ENCODE measurements at places on chromosomes 3 and 15.

DNA sequence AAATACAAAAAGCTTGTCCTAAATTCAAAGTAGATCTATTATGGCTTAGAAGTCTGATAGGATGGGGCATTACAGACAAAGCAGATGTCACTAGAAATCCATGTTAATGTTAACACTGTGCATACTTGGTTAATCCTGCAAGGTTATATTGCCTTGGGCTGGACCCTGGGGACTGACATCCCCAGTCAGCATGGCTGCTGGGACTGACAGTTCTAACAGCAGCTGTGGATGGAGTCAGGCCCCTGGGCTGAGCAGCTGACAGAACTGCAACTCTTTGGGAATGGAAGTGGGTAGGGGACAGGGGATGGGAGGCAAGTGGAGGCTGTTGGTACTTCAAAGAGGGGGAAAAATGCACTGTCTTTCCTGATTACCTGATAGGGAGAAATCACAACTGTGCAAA is 7.5 kb downstream of the P2RY1 start:
- DNase-seq: no peak

- DNase-seq: no peak
These were observed 751 bp upstream of the PLA2G4E start for GRCh38 chr15:42021593-42021992.

- DNase-seq: no peak
These were observed 216.0 kb downstream of the DIPK2A start for GRCh38 chr3:144187531-144188210.

DNA sequence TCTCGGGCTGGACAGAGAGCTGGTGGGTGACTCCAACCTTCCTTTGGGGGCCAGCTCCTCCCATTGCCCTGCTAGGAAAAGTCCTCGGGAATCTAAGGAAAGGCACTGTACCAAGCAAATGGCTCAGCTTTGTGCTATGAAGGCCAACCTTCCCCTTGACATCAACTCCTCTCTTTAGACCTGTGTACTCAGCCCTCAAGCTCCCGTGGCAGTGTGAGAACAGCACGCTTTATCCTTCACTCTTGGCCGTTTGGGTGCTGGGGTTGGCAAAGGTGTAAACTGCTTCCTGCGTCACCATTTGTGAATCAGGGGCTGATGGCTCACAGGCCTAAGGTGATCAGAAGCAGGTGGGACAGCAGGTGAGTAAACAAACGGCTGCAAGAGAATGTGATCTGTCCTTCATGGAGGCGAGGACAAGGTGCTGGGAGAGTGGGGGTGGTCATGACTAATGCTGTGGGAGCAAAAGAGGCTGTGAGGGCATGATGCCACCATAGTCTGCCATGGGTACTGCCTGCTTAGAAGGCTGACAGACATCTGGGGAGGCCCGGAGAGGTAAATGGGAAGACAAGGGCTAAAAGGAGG is 165.2 kb upstream of the TPM1 start:
- no peak for DNase-seq

DNA sequence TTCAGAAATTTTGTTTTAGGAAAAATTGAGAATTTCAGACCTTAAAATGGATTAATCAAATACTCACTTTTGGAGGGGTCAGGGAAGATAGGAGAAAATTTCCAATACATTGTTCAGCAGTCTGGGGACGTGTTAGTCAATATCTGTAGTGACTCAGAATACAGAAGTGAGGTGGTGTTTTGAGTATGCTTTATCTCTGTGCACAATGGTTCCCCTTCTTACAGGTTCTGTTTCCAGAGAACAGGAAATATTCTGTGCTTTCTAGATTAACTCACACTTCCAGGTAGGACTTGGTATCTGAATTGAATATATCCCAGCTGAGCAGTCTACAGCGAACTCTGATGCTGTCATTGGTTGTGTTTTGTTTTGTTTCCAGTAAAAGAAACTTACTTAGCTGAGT is 30.7 kb upstream of the CCDC54 start:
- no peak for DNase-seq

DNA sequence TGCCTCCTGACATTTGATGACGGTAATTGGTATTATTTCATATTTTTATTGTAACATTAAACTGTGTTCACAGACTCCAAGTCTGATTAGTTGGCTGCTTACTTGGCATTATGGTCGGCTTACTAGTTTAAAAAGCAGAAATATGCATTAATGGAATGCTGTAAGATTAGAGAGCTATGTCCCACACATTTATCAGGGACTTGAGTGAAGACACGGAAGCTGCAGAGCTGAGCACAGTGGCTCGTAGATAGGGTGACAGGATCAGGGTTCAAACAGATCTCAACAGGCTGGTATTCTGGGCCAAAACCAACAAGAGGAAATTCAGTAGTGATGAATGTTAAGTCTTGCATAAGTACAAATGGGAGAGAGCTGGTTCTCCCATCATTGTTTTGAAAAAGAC is 113.8 kb downstream of the ADAMTSL3 start:
- DNase-seq: no peak

DNA sequence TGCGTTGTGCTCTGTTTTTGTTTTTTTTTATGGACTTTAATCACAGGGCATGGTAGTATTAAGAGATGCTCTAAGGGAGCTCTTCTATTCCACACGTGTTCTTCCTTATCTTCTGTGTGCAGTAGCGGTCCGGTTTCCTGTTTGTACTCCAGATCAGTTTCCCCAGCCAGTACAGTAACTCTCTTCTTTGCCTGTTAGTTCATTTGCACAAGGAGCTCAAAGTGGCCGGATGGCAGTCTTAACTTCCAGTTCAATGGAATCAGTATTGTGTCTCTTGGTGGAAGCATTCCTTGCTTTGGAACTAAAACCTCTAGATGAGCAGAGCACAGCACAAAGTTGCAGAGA is 122.0 kb downstream of the KLF13 start:
- no peak for DNase-seq

DNA sequence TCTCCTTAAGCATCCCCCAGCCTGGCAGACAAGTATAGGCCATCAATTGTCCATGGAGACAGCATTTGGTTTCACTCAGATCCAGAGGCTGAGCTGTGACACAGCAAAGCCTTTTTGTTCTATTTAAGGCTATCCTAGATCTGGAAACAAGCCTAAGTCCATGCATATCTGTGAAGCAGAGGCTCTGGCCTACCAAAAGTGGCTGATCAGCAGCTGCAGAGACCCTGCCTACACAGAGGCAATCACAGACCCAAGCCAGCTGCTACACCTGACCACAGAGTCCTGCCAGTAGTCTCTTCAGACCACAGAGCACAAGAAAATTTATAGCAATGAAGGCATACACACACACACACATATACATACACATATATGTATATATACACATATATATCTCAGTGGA is 501.7 kb upstream of the ARPP21 start:
- no peak for DNase-seq

Measured in left renal cortex interstitium (tissue), 4 donors.